LHCN-M2 (cell line): ENCODE measurements at places on chromosomes 16 and 17. TPM values are rescaled to one million over a fixed set of nuclear protein-coding genes. Genes with fewer than 3 reads are reported as not detected.
A peak's percentile ranks its signal among the peaks of the same experiment; 100 is the strongest.

Gene NRN1L
- total RNA-seq = not detected in 2 replicates

DNA sequence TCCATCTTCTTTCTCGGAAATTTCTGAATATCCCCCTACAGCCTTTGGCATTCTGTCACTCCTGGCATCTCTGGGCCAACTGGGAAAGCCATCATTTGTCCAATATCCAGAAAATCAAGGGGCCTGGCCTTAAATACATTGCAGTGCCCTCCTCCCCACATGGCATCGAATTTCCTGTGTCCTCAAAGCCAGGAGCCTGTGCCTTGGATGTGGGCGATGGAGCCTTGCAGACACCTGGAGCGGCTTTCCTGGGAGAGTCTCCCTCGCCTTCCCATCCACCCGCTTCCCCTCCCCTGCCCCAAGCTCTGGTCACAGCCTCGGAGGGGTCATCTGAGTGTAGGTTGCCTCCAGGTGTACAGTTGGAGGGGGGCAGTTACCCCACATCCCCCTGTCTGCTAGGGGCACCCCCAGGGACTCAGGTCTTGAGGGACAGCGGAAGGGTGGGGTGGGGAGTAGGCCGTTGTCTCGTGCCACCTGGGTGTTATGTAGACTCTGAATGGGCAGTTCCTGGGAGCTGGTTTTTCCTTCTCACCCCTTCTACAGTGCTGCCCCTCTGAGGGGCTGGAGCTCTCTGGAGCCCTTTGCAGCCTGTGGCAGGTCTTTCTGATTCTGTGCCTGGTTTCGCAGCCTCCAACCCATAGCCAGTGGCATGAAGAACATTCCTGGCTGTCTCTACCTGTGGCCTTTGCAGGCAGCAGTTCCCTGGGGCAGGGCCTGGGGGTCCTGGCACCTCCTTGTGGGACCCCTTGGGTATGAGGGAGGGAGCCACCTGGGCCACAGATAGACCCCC lies 239.8 kb downstream of the SEC14L1 start:
- no peak for DNase-seq

DNA sequence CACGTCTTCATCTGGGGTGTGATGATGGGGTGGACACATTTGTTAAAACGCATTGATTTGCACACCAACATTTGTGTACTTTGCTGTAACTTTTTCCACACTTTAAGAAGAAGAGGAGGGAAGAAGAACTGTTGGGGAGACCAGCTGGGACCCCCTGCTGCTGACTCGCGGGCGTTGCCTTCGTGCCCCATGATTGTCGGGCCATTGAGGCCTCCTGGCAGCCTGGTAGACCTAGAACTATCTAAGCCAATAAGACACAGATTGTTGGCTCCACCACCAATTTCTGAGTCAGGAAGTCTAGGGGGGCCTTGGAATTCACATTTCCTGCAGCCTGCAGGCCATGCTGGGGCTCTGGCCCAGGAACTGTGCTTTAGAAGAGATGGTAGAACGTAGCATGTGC lies 105.5 kb downstream of the TNFRSF13B start:
- DNase-seq = no peak

GRCh38 chr16:30748634-30749445 lies 615 bp downstream of the PHKG2 start:
- DNase-seq = peak; percentile 34

DNA sequence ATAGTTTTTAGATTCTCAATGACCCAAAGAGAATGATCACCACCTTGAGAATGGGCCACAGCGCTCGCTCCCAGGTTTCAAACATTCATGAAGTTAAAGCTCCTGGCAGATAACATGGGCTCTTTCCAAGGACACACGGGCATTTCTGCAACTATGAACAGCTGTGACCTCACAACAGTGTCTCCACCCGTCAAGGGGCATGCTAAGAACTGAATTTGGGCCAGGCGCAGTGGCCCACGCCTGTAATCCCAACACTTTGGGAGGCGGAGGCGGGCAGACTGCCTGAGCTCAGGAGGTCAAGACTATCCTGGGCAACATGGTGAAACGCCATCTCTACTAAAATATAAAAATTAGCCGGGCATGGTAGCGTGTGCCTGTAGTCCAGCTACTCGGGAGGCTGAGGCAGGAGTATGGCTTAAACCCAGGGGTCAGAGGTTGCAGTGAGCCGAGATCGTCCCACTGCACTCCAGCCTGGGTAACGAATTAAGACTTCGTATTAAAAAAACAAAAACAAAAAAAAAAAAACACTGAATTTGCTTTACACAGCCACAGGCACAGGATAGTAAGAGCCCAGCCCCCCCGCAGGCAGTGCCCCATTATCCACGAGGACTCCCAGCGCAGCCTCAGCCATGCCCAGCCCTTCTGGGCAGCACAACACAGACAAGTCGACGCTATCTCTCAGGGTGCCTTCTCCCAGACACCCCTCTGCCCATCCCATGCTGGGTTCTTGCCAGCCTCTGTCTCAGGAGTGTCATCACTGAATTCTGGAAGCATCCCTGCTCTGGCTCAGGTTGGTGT lies 7.2 kb downstream of the USP7 start:
- no peak for DNase-seq

Gene CAMTA2
- 12.4 and 13.2 TPM in 2 replicates for total RNA-seq

Gene KCNJ12
- 0.64 and 0.98 TPM in 2 replicates for total RNA-seq

Gene TNFSF13
- not detected in 2 replicates for total RNA-seq

Gene MEAK7
- total RNA-seq = 15.3 and 17.2 TPM in 2 replicates

DNA sequence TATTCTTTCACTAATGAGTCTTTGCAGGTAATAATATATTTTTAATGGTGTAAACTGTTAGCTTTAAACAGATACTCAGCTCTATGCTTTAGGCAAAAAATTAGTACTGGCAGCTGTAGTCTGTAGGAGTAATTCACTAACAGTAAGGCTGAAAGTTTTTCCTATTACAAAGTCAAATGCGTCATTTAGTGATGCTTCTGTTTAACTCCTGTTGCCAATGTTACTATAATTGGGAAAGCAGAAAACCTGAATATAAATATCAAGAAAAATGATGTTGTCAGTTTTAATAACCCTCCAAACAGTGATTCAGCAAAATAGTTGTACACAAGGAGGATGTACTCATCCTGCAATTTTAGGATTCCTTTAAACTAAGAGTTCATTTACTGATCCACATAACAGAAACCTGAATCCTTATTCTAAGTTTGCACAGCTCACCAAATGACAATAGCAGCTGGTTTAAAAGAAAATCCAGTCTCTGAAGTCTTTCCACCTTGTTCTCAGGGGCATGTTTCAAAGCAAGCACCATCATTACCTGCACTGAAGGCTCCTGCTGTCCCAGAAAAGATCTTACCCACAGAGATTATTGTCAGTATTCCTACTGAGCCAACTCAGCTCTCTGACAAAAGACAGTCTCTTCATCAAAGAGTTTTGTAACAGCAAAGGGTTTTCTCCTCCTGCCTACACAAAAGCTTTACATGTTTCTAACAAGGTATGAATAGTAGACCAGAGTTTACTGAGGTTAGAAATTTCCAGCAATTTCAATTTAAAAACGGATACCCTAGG lies 4.2 kb downstream of the CDR2 start:
- DNase-seq = peak; percentile 68

DNA sequence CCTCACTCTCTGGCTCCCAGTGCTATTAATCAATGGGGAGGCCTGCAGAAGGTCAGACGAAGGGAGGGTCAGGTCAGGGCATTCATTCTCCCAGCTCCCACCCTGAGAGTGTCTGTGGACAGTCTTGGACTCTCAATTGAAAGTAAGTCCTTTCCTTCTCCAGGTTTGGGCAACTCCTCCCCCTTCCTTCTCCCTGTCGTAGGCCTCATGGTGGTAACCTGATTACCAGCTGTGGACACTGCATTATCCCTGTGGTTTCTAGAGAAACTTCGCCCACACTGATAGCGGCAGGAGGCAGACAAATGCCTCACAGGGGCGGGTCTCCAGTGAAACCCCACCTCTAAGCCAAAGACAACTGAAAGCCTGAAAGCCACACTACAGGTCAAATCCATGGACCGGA lies 57.7 kb upstream of the SLC25A19 start:
- peak; percentile 78 for DNase-seq

- DNase-seq = no peak
Measured at GRCh38 chr17:1557355-1558095, 5.1 kb downstream of the PITPNA start.

DNA sequence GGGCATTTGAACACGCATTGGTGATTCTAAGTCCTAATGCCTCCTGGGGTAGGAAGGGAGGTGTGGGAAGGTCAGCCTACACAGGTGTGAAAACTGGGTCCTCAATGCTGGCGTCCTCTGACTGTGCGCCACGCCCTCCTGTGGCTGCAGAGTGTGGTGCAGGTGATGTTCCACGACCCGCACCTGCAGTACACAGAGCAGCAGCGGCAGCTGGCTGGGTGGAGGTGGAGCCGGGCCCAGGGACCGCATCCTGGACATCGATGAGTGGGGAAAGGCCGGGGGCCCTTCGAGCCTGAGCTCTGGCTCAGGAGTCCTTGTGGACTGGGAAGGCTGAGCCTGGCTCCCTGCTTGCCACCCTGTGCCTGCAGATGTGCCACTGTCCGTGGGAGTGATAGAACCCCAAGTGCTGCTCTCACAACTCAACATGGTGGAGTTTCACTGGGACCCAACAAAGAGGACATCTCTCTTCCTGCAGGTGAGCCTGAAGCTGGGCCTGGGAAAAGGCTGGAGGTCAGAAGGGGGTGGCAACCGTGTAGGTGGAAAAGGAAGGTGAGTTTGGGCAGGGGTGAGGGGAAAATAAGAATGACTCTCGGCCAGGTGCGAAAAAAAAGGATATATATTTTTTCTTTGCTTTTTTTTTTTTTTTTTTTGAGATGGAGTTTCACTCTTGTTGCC lies 14.0 kb upstream of the STAC2 start:
- DNase-seq = no peak

Gene TSR3
- 114 and 124 TPM in 2 replicates for total RNA-seq

Gene HS3ST2
- not detected in 2 replicates for total RNA-seq

DNA sequence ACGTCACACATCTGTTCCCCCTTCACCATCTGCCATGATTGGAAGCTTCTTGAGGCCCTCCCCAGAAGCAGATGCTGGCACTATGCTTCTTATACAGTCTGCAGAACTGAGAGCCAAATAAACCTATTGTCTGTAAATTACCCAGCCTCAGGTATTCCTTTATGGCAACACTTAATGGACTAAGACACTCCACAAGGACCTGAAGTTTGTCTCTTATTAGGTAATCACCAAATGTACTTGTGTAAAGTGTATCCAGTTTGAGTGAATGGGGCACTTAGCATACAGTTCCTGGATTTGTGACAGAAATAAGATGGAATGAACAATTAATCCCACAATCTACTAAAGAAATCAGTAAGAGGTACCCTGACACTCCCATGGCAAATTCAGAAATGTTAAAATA lies 105.3 kb downstream of the SLC39A11 start:
- DNase-seq = no peak

Gene KREMEN2
- 1.5 and 1.7 TPM in 2 replicates for total RNA-seq

GRCh38 chr16:67537636-67538591 lies 9.3 kb downstream of the RIPOR1 start:
- no peak for DNase-seq

GRCh38 chr16:53509906-53510703 lies 7.1 kb upstream of the AKTIP start:
- peak; percentile 66 for DNase-seq

Gene PIRT
- not detected in 2 replicates for total RNA-seq

DNA sequence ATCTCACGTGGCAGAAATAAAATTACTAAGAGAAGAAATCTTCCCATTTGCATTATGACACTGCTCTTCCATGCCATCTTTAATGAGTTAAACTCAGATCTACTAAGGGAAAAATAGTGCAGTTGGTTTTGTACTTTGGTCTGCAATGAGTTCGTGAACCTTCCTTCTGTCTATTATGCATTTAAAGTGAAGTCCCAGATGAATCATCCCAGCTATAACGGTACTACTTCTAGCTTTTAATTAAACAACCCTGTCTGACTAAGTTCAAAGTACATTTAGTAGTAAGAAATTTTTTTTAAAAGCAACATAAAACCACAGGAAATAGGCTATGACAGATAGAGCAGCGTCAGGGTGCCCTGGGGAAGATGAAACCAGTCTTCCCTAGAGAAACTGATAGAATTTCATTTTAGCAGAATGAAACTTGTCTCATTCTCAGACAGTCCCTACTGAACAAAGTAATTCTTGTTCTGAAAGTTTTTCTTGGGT lies 1.8 kb downstream of the TMIGD1 start:
- peak; percentile 67 for DNase-seq

Gene JMJD6
- 29.3 and 34.5 TPM in 2 replicates for total RNA-seq

- no peak for DNase-seq
Measured at GRCh38 chr17:77722366-77722765, 236.1 kb upstream of the TNRC6C start.

GRCh38 chr17:6374761-6375312 lies 60.1 kb downstream of the AIPL1 start:
- peak; percentile 26 for DNase-seq

DNA sequence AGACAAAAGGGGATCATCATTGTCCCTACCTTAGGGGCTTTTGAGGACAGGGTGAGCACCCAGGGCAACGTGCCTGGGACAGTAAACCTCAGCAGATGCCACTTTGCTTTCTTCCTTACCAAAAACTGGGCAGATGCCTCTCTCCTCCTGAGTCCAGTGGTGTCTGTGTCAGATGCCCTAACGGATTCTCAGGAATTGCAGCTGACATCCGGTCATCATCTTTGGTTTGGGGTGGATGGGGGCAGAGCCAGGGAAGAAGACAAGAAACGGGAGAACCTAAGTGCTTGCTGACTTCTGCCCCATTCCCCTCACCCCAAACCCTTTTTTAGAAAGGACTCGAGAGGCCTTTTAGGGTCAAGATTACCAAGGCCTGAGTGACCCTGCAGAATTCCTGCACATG lies 187.5 kb downstream of the MSI2 start:
- peak; percentile 98 for DNase-seq

Gene NACA2
- total RNA-seq = not detected in 2 replicates

DNA sequence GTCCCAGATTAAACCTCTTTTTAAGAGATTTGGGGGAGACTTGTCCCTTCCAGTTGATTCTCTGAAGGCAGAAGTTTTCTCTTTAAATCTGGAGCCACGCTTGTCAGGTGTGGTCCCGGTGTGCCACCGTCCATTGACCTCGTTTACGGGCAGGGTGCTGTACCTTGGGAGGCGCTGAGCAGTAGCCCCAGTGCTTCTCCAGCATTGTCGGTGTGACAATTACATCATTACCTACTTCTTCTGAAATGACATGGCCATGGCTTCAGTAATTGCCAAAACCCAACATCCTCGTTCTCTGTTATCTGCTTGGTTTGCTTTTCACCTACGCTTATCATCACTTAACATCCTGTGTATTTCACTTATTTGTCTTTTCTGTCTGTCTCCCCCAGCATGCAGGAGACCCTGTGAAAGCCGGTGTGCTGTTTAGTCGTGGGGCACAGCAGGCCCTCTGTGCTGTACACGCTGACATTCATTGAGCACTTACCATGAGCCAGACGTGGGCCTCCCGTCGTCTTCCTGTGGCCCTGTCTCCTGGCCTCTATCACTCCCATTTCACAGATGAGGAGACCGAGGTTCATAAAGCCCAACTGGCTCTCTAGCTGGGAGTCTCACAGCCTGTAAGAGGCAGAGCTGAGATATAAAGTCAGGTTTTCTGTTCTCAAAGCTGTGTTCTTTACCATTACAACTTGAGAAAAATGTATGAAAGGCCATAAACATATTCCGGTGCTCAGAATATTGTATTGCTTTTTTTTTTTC lies 143.9 kb downstream of the CMIP start:
- no peak for DNase-seq

DNA sequence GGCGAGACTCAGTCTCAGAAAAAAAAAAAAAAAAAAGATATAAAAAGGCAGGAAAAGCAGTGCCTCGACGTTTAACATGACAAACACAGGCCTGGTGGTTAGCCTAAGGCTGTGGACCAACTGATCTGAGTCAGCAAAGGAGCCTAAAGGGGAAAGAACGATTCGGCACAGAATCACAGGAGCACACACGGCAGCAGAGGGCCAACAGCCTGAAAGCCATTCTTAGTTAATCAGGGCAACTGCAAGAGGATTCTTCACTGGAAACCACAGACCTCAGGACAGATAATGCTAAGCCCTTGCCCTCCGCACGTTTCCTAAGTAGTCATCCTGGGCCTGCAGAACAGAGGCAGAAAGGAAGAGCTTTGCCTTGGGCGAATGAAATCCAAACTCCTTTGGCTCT lies 14.7 kb downstream of the TMEM11 start:
- peak; percentile 82 for DNase-seq
